ENCODE measurements at places on chromosomes 2 and 18.

DNA sequence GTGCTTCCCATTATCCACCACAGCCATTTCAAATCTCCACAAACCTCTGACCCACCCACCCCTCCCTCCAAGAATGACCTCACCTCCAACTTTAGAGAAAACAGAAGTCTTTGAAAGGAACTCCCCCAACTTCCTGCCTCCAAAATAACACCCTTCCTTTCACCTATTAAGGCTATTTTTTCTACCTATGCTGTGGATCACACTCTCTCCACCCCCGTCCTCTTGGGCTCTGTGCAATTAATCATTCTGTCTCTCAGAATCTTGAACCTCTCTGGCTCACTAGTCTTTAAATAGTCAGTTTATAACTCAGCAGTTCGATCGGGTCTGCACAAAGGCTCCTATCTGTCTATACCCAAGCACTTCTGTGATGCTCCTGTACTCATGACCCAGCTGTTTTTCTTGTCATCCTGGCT lies 37.3 kb upstream of the XPO1 start:
- no peak for DNase-seq

DNA sequence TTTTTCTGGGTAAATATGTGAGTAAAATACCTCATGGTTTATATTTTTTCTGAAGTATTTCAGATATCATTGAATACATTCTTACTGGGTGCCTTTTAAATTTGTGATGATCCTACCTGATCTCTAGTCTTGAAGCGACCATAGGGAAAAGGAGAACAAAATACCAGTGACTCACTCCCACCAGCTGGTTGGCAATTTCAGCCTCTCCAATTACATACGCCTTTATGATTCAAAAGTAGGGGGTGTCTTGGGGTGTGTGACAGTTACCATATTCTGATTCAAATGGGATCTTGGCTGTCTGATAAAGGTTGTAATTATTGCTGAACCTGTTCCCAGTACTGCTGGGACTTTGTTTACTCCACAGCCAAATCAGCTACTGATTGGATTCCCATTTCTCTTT lies 175.9 kb upstream of the NXPH2 start:
- no peak for DNase-seq

DNA sequence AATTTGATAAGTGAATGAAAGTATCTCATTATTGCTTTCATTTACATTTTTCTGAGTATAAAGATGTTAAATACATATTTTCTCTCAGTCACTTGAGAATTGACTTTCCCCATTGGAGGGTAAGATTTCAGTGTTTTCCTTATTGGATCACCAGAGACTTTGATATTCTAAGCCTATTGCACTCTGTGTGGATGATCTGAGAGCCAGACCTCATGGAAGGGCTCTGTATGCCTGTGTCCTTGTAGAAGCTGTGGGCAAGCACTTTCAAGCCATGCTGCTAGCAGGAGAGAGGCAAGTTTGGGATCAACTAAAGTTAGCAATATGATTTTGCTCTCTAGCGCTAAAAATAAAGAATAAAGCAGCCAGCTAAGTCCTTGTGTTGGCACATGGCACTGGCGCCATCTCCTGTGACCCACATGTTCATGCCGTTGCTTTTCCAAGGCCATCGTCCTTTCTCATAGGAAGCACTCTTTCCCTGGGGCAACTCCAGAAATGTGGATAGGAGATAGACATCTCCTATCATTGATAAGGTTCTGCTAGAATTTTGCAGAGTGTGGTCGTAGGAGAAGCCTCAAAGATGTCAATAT lies 72.6 kb downstream of the AOX1 start:
- no peak for DNase-seq

- peak; percentile 5 for DNase-seq
These were observed 155.1 kb upstream of the LMAN1 start for GRCh38 chr18:59514203-59514602.

DNA sequence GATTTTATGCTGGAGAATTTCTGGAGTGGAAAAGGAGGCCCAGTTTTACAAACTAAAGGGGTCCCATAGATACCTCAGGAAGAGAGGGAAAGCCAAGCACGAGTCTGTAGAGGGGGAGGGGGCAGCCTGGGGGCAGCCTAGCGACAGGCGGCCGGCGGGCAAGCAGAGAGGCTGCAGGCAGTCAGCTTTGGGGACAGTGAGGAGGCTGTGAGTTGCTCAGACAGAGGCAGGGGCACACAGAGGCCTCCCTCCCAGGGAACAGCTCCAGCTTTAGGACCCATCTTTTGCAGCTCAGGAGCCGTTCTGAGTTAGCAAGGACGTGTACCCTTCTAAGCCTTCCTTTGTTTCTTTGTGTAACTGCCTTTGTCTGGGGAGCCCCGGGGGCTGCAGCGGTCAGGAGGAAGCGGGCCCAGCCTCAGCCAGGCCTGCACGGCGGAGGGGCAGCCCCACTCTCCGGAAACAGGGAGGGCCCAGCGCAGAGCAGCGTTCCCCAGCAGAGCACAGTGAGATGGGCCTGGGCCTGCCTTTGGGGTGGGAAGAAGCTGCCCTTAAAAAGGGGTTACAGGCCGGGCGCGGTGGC lies 41.1 kb upstream of the RALBP1 start:
- no peak for DNase-seq

DNA sequence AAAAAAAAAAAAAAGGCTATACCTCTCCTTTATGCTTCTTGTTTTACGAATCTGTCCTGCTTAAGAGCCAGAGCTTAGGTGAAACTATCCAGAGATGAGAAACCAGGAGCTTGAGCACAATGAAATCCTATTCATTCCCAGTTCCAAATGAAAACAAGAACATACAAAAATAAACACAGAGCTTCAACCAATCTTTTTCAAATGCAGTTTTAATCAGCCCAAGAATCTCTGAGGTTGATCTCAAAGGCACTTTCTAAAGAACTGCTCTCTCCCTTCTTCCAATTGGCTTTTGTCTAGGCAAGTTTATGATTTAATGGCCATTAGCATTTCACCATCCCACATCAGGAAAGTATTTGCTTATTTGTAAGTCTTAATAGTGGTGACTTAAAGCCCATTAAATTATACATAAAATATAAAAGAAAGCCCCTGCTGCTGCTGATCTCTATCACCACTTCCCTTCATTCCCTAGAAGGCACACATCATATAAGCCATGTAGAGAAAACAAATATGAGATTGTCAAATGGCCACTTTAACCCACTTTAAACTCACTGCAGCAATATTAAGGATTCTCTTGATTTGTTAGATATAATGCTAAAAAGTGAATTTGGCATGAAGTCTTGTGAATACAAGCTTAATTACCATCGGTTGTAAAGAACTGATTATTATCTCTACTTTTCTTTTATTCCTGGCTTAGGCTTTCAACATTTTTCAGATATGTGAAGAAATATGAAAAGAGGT lies 29.3 kb upstream of the SCN9A start:
- no peak for DNase-seq

DNA sequence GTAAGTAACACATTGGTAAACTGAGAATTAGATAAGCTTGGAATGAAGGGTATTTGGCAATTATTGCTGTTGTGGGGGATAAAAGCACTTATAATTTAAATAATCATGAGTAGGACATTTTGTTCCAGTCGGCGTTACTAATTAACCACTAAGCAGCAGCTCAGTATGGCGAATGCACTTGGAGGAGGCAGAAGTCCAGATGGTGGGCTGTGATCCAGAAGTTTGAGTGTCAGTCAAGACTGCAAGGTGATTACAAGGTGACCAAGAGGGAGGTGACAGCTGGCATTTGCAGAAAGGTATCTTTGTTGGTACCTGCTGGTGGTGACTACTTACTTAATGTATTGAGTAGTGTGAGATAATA lies 643.6 kb upstream of the FAM98A start:
- peak; percentile 7 for DNase-seq
